ENCODE measurements at places on chromosomes 2 and 18.

DNA sequence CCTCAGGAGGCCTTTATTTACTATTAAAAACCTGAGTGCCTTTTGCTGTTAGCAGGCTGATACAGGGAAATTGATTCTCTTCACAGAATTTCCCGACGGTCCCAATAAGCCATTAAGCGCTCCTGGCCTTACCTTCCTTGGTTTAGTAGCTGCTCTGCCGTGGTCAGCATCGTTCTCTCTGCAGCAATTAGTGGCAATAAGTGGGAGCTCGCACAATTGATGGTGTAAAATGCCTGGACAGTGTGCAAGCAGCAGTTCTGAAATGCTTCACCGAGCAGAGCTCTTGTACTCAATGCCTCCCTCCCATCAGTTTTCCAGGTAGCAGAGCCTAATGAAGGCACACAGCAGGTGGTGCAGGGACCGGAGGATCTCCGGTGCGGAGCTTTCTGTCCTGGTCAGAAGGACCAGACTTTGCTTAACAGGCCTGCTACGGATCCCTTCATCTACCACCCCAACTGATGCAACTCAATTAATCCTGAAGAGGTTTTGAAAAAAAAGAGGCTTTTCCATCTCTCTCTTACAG is 1.1 kb upstream of the LINC00305 start:
- DNase-seq, result no peak

DNA sequence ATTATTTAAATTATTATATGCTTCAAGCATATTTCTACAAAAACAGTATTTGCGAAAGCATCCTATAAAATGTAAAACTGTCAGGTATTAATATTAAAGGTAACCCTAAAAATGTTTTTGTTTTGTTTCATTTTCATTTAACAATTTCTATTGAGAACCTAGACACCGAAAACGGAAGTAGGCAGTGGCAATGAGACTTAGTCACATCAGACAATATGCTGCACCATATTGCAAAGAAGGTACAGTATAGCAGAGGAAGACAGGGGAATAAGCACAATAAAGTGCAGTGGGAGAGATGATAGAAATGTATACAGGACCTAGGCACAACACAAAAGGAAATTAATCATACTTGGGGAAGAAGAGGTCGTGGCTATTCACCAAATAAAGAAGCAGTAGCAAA is 12.2 kb downstream of the SCN1A start:
- DNase-seq, result no peak

DNA sequence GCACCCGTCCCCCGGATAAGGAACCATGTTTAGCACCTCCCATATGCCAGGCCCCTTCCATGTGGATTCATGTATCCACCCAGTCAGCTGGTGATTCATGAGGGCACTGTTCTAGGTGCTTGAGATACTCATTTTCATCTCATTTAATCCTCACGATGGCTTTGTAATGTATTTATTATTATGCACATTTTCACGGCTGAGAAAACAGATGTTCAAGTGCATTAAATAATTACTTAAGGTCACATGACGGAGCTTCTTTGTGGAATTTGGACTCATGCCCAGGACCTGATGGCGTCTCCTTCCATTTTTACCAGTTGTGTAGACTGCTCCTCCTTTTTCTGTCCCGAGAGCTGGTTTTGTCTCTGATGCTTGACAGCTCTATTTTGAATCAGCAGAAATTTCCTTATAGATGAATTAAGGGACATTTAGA is 72.2 kb upstream of the RBM44 start:
- no peak for DNase-seq

GRCh38 chr2:236896688-236897087 is 189.0 kb upstream of the COPS8 start:
- DNase-seq, result no peak

DNA sequence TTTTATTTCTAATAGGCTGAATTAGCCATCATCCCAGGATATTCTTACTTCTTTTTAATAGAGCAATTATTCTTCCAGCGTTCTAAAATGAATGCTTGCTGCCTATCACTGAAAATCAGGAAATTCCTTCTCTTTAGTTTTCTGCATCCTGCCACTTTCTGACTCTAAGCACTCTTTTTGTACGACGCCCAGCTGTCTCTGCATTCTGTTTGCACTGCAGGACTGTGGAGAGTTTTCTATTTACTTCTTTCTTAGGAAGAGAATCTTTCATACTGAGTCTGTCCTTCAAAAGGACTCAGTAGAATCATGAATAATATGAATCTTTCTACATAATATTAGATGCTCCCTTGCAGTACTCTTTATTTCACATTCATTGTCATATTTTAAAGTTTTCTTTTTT is 360.4 kb upstream of the DSEL start:
- no peak for DNase-seq

GRCh38 chr2:229768235-229768634 is 53.9 kb upstream of the DNER start:
- no peak for DNase-seq

- no peak for DNase-seq
Measured at GRCh38 chr2:237361194-237362004, 52.6 kb downstream of the COL6A3 start.

GRCh38 chr18:24262087-24262486 is 123.2 kb downstream of the CABYR start:
- no peak for DNase-seq

- no peak for DNase-seq
Measured at GRCh38 chr2:240723851-240724250, 32.2 kb downstream of the AQP12A start.

DNA sequence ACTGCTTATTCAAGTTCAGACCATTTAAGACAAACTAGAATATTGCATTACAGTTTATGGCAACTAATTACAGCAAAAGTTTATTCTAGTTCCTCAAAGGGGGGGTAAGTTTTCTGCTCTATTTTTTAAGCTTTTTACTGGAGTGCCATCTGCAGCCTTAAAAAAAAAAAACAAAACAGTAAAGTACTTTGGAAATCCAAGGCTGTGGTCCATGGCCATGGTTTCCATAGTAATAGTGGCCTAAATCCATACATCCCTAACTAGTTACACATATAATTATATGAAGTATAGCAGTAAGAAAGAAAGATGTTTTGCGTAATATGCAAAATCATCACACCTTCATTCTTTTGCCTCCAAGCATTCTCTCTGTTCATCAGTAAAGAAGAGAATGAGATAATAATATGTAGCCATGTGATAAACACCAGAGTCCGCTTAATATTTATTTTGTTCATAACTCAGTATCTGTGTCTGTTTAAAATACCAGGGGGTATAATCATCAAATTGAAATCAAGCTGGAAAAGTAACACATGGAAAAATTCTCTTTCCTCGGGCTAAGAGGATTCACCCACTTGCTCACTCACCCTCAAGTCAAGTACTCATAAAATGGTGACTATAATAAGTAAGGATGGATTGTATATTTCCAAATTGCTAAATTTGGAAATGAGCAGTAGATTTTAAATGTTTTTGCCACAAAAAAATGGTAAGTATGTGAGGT is 301.1 kb upstream of the RND3 start:
- DNase-seq, result no peak

- no peak for DNase-seq
Measured at GRCh38 chr2:233060501-233060979, 398 bp downstream of the INPP5D start.

DNA sequence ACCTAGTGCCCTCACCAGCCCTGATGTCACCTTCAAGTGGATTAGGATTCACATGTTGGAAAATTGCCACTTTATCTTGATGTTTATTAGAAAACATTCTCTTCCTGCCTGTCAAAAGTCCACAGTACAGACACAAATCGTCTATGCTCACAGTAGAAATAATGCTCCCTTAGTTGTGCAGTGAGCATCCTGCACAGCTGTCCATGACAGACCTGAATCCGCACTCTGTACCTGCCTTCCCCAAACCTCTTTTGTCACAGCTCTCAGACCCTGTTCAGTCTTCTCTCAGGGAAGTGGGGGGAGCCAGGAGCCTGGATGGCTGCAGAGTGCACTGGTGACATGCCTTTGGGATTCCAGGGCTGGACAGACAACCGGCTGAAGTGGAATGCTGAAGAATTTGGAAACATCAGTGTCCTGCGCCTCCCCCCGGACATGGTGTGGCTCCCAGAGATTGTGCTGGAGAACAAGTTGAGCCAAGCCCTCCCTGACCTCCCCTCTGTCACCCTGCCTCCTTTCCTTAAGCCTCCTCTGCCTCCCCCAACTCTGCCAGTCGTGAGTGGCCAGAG is 2.0 kb downstream of the CHRND start:
- no peak for DNase-seq

- DNase-seq, result peak; percentile 76
Measured at GRCh38 chr2:27016801-27017325, 15.9 kb upstream of the TMEM214 start.

DNA sequence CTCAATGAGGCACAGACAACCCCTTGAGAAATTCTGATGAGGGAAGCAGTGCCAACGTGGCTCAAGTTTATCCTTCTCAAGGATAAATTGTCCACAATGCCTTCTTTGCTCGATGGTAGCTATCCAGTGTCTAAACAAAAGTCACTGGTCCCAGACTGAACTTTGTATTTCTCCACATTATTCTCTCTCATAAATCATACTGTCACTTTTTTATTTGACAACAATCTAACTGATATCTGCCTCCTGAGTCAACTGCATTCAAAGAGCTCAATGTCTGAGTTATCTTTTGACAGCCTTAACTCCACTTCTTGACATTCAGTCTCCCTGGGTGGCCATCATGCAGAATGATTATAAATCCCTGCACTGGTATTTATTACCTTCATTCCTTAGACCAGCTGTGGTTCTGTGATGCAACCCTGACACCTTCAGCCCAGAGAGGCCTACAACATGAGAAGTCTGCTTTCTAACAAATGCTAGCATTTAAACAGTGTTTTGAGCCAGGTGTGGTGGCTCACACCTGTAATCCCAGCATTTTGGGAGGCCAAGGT is 38.2 kb downstream of the IMMT start:
- DNase-seq, result peak; percentile 58

DNA sequence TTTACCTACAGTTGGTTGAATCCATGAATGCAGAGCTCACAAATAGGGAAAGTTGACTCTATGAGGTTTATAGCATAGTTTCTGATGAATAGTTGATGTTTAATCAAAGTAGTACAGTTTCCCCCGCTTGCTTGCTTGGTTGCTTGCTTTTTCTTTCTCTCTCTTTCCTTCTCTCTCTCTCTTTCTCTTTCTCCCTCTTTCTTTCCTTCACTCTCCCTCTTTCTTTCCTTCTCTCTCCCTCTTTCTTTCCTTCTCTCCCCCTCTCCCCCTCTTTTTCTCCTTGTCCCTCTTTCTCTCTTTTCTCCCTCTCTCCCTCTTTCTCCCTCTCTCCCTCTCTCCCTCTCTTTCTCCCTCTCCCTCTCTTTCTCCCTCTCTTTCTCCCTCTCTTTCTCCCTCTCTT is 999.9 kb upstream of the CELF4 start:
- DNase-seq, result no peak

- DNase-seq, result no peak
Measured at GRCh38 chr2:96369186-96369585, 33.6 kb downstream of the NCAPH start.

- DNase-seq, result no peak
Measured at GRCh38 chr2:154974041-154974440, 275.5 kb downstream of the KCNJ3 start.

DNA sequence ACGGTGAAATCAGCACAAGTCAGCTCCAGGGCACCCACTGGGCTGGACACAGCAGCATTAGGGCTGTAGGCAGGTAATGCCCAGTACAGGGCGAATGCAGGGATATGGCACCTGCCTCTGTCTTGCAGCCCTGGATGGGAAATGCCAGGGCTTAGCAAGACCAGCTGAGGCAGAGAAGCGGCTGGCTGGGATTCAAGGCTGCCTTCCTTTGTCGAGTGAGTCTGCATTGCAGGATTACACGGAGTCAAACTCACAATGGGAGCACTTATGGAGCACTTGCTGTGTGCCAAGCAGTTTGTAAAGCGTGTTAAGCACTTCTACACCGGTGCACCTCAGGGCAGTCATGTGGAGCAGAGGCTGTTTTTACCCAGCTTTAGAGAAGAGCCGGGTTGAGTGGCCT is 87.3 kb upstream of the HDAC4 start:
- no peak for DNase-seq

DNA sequence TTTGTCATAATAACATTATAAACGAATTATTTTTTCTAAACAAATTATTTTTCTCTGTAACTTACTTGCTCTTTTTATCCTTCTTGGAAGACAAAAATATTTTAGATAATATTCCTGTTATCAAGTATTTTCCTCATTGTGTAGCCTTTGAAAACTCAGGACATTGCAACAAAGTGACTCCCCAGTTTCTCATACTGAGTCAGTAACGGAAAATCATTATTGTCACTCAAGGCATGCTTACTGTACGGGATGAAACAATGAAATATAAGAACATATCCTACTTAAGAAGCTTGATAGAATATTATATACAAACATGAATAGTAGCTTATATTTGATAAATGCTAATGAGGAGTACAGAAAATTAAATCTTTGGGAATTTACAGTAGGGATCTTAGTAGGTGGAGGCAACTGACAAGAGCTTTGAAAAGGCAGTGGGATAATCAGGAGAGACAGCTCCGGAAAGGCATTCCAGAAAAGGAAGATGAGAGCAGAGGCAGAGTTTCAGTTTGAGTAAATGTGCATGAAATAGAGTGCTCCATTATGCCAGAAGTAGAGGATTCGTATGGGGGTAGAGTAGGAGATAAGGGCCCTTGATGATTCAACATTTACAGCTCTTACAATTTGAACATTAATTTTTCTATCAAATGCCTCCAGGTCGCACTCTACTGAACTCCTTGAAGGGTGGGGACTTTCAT is 14.0 kb upstream of the YES1 start:
- no peak for DNase-seq

DNA sequence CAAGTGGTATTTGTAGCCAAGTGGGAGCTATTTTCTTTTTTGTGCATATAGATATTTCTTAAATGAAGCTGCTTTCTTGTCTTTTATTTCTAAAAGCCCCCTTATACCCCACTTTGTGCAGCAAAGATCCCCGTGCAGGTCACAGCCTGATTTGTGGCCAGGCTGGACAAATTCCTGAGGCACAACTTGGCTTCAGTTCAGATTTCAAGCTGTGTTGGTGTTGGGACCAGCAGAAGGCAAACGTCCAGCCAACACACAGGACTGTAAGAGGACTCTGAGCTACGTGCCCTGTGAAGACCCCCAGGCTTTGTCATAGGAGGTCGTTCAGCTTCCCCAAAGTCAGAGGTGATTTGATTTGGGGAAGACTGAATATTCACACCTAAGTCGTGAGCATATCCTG is 21.9 kb downstream of the FOSL2 start:
- DNase-seq, result no peak

DNA sequence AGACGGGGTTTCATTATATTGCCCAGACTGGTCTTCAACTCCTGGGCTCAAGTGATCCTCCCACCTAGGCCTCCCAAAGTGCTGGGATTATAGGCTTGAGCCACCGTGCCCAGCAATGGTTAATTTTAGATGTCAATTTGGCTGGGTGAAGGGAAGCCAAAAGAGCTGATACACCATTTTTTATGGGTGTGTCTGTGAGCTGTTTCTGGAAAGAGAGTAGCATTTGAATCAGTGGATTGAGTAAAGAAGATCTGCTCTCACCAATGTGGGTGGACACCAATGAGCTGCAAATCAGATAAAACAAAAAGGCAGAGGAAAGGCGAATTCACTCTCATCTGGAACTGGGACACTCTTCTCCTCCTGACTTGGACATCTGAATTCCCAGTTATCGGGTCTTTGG is 16.1 kb upstream of the TAF4B start:
- DNase-seq, result no peak

Measured in hepatocyte (in vitro differentiated cells).